ENCODE measurements at places on chromosomes 7 and 10.

DNA sequence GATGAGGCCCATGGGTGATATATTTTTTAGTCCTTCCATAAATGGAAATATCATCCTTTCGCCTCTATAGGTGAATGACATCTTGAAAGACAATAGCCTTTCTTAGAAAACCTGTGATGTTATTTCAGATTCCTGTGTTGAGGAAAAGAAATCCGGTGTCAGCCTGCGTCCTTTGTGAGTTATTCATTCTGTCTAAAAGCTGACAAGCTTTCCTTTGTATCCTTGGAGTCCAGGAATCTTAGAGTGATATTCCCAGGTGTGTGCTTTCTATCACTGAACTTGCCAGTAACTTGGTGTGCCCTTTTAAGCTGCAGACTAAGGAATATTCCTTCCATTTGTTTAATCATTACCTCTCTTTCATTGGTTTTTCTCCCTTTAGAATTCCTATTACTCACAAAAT lies 41.0 kb downstream of the EVX1 start:
- DNase-seq: no peak

DNA sequence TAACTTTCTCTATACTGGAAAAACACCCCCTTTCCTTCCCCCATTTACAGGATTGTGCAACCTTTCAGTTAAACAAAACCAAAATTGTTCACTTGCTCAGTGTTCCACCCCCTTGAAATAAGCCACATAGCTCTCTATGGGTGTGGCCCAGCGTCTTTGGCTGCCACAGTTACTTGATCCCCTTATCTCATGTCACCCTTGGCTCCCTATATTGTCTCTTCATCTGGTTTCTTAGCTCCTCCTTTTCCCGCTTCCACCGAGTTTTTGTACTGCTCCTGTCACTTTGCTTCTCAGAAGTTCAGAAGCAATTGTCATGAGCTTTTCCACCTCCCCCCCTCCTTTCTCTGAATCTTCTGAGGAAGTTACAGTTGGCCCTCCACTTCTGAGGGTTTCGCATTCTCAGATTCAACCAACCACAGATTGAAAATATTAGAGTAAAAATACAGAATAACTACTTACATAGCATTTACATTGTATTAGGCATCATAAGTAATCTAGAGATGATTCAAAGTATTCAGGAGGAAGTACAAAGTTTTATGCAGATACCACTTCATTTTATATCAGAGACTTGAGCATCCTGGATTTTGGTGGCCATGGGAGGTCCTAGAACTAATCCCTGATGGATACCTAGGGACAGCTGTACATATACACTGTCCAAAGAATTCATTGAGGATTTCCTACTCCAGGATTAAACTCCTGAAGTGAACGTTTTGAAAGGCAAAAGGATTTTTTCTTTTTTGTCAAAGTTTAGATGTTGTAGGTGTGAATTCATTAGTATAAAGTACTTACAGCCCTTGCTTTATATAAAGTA lies 60.4 kb downstream of the ADD3 start:
- DNase-seq: no peak

DNA sequence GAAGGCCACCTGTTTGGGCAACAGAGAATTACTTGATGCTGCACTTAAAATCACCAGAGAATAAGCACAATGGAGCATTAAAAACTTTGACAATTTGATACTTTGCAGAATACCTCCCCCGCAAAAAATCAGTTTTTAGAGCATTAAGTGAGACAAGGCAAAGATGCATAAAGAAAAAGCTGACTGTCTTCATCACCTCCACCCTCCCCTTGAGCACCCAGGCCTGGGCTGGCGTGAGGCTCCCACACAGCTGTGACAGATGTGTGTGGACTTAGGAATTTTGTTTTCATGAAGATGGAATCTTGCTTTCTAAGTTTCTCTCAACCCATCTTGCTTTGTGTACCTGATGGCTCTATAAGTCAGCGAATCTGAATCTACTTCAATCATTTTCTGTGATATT lies 242.2 kb downstream of the EMX2 start:
- DNase-seq: no peak

DNA sequence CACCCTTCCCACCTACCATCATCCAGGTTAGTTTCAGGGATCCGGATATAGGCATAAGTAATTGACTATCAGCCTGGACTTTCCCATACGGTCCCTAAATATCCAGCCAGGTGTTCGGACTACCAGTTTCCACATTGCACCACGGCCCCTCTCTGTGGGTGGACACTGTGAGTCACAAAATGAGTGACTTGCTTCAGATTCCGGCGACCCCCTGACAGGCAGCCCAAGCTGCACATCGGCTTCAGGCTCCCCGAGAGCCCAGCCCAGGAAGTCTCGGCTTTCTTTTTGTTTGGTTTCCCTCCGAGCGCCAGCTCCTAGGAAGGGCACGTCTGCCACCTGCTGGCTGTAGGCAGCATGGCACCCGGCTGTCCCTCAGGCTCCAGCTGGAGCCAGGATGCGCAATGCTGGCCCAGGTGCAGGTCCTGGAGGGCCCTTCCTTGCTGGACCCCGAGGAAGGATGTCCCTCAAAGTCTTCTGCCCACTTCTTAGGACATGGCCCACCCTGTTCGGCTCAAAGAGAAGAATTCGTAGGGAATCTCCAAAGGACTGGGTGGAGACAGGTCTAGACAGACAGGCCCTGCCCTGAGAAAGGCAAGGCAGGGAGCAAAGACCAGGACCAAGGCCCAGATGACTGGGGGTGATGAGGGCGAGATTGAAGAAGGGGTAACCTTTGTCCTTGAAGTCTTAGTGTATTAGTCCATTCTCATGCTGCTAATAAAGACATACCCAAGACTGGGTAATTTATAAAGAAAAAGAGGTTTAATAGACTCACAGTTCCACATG lies 10.6 kb downstream of the HABP2 start:
- DNase-seq: no peak

DNA sequence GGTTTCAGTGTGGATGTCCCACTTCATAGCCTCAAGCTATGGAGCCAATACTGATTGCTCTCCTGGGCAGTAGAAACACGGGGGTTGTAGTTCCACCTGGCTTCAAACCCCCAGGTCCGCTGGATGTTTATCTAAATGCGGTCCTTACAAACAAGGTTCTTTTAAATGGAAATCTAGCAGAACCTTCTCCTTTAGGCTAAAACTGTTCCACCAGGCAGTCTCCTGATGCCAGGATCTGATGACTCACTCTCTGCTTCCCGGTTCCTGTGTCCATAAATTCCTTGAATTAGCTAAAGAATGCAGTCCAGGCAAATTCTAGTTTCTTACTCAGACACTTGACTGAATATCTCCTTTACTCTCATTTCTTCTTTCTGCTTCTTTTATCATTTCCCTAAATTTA lies 108.4 kb upstream of the FAM3C start:
- no peak for DNase-seq

All from NCI-H446 treated with DMSO at 0.1 percent for 48 hours (cell line).